ENCODE measurements at places on chromosomes 13 and 19. TPM values are rescaled to one million over a fixed set of nuclear protein-coding genes. Genes with fewer than 3 reads are reported as not detected.

DNA sequence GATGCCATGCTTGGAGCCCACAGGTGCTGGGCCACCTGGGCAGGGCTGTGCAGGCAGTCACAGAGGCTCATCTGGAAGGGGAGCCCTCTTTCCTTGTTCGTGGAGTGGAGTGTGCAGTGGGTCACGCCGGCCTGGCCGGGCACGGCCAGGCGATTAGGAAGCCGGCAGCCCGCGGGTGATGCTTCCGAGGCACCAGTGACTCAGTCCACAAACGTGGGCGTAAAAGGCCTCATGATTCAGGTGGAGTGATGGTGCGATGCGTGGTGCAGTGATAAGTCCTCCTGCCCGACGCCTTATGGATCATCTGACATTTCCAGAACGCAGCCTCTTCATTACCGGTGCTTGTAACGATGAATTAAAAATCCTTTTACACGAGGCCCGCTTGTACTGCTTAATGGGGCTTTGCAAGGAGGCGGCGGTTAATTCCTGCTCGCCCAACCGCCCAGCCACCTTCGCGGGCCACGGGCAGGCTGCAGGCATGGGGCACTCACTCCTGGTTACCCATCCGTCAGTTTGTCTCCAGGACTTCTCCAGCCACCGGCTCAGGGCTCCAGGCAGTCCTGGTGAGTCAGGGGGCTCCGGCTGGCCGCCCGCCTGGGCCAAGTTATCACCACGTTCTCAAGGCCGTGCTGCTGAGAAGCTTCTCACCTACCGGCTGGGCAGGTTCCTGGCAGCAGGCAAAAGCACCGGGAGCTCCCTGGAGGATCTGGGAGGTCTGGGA, 172.4 kb downstream of the KDM4B start:
- H3K36me3 ChIP-seq = peaks cover 3% of the 10 kb centered on the region
- DNase-seq = no peak
- no peak overlapping the region for H3K27ac ChIP-seq
- no peaks in the 10 kb centered on the region for H3K27me3 ChIP-seq

GRCh38 chr13:29465741-29466293, 129.7 kb downstream of the SLC7A1 start:
- no peak overlapping the region for H3K4me3 ChIP-seq
- H3K27me3 ChIP-seq = no peaks in the 10 kb centered on the region
- H3K27ac ChIP-seq = no peak overlapping the region
- DNase-seq = no peak

GRCh38 chr13:108363666-108364065, 94.1 kb downstream of the TNFSF13B start:
- H3K4me1 ChIP-seq = no peaks in the 10 kb centered on the region
- no peaks in the 10 kb centered on the region for H3K36me3 ChIP-seq
- DNase-seq = no peak
- no peak overlapping the region for H3K4me3 ChIP-seq
- H3K27me3 ChIP-seq = peaks cover 10% of the 10 kb centered on the region

- DNase-seq = no peak
- no peaks in the 10 kb centered on the region for H3K4me1 ChIP-seq
- no peak overlapping the region for H3K4me3 ChIP-seq
- no peaks in the 10 kb centered on the region for H3K36me3 ChIP-seq
- no peak overlapping the region for H3K27ac ChIP-seq
- no peaks in the 10 kb centered on the region for H3K27me3 ChIP-seq
Observed at GRCh38 chr19:38759590-38760003, 13.7 kb downstream of the LGALS7 start.

GRCh38 chr19:2475018-2475701, 767 bp upstream of the GADD45B start:
- H3K36me3 ChIP-seq = peaks cover 19% of the 10 kb centered on the region
- H3K4me1 ChIP-seq = peaks cover 5% of the 10 kb centered on the region
- peak overlapping the region; percentile 71 for H3K27ac ChIP-seq
- no peaks in the 10 kb centered on the region for H3K27me3 ChIP-seq

DNA sequence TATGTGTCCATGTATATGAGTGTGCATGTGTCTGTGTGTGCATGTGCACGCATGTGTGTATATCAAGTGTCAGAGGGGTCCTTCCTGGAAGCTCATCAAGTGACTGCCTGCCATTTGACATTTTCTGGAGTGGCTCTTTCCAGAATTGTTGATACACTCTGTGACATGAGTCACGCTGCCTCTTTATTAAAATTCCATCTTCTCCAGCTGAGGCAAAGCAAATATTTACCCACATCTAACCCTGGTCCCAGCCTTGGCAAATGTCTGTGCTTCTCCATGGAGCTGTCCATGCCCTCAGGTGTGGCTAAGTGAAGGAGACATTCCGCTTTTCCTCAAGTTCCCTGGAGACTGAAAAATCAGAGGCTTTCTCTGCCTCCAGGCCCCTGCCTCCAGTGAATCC, 88.2 kb upstream of the MBNL2 start:
- H3K36me3 ChIP-seq = no peaks in the 10 kb centered on the region
- no peak overlapping the region for H3K27ac ChIP-seq
- no peak for DNase-seq
- H3K27me3 ChIP-seq = peaks cover 28% of the 10 kb centered on the region
- no peaks in the 10 kb centered on the region for H3K4me1 ChIP-seq

DNA sequence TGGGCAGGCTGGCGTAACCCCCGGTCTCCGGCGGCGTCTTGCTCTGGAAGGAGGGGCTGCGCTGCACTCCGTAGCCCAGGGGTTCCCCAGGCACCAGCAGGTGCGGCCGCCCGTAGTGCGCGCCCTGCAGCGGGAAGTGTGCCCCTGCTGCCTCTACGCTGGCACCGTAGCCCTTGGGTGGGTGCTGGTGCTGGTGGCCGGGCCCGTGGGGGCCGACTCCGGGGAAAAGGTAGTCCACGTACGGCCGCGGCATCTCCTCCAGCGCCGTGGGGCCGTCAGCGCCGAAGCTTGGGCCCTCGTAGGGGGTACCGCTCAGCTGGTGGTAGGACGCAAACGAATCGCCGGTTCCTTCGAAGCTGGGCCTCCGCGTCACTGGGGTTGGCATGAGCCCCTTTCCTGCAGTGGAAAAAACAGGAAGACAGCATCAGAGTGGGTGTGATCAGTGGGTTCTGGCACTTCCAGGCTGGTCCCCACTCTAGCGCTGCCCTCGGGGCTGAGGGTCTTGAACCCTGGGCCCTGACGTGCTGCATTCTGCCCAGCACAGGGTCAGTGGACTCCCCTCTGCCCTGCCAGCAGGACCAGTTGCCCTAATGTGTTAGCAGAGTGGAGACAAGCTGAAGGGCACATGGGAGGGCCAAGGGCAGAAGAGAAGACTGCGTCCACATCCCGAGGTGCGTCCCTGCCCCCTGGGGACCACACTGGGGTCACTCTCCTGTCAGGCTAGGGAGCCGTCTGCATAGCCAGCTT, 72.3 kb downstream of the LATS2 start:
- H3K4me3 ChIP-seq = no peak overlapping the region
- DNase-seq = no peak
- no peaks in the 10 kb centered on the region for H3K36me3 ChIP-seq

DNA sequence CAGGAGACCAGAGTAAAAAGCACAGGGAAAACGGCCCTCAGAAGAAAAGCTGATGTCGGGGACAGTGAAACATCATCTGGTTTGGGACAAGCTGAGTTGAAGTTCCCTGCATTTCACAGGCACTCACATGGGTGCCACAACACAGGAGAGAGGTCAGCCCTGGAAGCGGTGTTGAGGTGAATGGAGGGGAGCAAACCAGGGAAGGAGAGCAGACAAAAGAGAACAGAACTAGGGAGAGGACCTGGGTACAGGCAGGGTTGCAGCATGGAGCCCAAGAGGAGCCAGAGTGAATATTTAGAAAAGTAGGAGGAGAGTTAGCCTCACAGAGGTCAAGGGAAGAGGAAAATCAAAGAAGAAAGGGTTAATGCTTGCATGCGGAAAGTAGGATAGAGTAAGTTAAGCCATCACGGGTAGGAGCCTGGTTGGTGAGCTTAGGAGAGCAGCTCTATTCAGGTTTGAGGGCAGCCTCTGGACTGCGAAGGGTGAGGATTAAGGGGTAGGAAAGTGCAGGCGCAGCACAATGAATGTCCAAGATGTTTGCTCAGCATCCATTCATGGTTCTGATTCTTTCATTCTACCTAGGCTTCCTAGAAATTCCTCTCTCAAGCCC, 15.5 kb downstream of the FAM216B start:
- H3K27ac ChIP-seq = no peak overlapping the region
- no peaks in the 10 kb centered on the region for H3K36me3 ChIP-seq
- H3K27me3 ChIP-seq = peaks cover 48% of the 10 kb centered on the region

DNA sequence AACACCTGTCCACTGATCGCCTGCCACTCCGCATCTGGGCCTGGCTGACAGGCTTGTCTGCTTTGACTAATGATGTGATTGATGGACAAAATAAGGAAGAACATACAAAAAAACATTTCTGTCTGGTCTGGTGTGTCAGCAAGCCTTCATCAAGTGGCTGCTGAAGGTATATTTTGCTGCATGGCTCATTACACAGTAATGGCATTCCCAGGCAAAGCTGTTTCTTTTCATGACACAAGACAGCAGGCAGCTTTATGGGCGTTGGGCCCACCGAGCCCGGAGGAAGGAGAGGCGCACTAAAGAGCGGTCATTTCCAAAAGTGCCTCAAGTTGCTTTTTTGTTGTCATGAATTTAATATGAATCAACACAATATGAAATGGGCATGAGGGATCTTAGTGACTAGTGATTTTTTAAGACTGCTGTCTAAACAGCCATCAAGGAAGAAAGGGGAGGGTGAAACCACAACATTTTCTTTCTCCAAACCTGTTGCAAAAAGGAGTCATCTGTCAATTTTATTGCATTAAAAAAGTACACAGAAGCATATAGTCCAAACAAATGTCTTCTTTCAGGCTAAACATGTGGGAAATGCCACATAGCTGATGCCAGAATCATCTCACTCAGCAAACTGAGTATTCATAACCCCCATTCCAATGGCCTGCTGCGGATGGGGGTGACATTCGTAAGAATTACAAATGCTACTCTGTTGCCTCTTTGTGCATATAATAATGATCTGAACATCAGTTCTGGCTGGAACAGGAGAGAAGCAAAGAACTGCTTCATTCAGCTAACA, 476.6 kb downstream of the ZNF536 start:
- no peak overlapping the region for H3K4me3 ChIP-seq
- H3K27me3 ChIP-seq = peaks cover 4% of the 10 kb centered on the region
- DNase-seq = no peak
- no peak overlapping the region for H3K27ac ChIP-seq
- H3K4me1 ChIP-seq = no peaks in the 10 kb centered on the region
- no peaks in the 10 kb centered on the region for H3K36me3 ChIP-seq

DNA sequence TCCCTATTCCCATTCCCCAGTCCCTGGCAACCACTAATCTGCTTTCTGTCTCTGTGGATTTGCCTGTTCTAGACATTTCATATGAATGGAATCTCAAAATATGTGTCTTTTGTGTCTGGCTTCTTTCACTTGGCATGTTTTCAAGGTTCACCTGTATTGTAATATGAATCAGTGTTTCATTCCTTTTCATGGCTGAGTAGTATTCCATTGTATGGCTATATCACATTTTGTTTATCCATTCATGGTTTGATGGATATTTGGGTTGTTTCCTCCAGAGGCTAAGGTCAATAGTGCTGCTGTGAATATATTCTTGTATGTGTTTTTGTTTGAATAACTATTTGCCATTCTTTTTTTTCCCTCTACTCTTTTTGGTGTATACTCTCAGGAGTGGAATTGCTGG, 24.4 kb downstream of the NCAN start:
- no peaks in the 10 kb centered on the region for H3K4me1 ChIP-seq
- peaks cover 14% of the 10 kb centered on the region for H3K27me3 ChIP-seq
- H3K36me3 ChIP-seq = peaks cover 14% of the 10 kb centered on the region
- no peak for DNase-seq
- no peak overlapping the region for H3K27ac ChIP-seq

- no peak overlapping the region for H3K4me3 ChIP-seq
- peaks cover 70% of the 10 kb centered on the region for H3K4me1 ChIP-seq
- no peaks in the 10 kb centered on the region for H3K27me3 ChIP-seq
- H3K27ac ChIP-seq = no peak overlapping the region
- no peak for DNase-seq
Observed at GRCh38 chr19:40279120-40279551, 6.0 kb downstream of the AKT2 start.

GRCh38 chr13:67094952-67095351, 135.2 kb downstream of the PCDH9 start:
- no peaks in the 10 kb centered on the region for H3K4me1 ChIP-seq
- H3K36me3 ChIP-seq = no peaks in the 10 kb centered on the region
- no peak overlapping the region for H3K27ac ChIP-seq
- DNase-seq = no peak
- H3K4me3 ChIP-seq = no peak overlapping the region

DNA sequence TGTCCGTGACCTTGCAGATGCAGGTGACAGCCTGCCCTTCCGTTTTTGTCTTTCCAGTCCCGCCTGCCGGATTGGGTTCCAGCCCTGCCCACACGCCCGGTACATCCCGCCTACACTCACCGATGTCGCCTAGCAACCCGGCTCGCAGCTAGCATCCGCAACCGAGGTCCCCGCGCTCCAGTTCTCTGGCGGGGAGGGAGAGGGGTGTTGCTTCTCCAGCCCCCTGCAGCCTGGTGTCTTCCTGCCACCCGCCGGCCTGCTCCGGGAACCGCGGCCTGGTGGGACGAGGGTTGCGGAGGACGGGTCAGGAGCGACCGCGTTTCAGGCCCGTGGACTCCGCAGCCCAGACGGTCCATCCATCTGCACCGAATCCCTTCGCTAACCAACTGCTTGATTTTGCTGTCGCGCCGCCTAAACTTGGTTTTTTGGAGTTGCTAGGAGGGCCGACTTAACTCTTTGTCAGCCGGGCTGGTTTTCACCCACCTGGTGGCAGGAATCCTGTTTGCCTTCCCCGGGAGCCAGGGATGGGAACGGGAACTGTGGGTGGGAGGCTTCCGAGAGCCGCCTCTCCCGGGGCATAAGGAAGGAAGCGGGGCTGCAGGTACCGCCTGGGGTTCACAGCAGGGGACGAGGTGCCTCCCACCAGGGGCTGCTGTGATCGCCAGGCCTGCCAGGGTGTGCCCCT, 15.4 kb upstream of the MATK start:
- peaks cover 6% of the 10 kb centered on the region for H3K36me3 ChIP-seq
- peaks cover 32% of the 10 kb centered on the region for H3K4me1 ChIP-seq
- peak overlapping the region; percentile 72 for H3K4me3 ChIP-seq
- DNase-seq = peak; percentile 70
- no peak overlapping the region for H3K27ac ChIP-seq

The HNRNPA1L2 gene
- 12.3 TPM for total RNA-seq

The C13orf42 gene
- not detected for total RNA-seq

The CEACAM3 gene
- total RNA-seq = not detected

The NALCN gene
- not detected for total RNA-seq

The RGL3 gene
- not detected for total RNA-seq

The HIPK4 gene
- total RNA-seq = 0.12 TPM
